ENCODE measurements at places on chromosomes 4 and X.

GRCh38 chr4:96652158-96652557 is 812.3 kb downstream of the PDHA2 start:
- no peak for DNase-seq

- DNase-seq = no peak
Observed at GRCh38 chr4:121936101-121936500, 15.8 kb downstream of the TRPC3 start.

GRCh38 chr4:149493492-149493891 is 322.2 kb downstream of the IQCM start:
- no peak for DNase-seq

DNA sequence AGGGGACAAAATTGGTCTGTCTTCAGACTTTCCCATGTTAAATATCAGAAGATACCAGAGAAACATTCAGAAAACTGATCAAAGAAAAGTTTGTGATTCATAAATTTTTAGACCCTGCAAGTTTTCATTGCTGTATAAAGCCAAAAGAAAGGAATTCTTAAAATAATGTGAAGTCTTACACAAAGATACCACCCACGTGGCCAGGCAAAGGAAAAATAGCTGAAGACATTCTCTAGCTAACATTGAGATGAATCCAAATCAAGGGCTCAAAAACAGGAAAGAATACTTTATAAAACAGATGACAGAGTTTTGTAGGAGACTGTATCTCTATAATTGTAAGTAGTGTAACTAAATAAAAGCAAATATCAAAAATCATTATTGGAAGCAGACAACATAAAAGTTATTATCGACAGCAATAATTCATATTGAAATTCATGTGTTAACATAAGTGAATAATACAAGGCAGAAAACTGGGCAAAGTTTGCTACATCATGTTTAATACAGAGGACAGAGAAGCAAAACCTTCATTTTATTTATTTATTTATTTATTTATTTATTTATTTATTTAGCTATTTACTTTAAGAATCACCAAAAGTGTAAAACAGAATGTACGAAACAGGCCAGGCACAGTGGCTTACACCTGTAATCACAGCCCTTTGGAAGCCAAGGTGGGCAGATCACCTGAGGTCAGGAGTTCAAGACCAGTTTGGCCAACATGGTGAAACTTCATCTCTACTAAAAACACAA is 204.6 kb upstream of the SLIT2 start:
- DNase-seq = no peak

- no peak for DNase-seq
Observed at GRCh38 chr4:153748378-153748777, 11.4 kb downstream of the RNF175 start.

DNA sequence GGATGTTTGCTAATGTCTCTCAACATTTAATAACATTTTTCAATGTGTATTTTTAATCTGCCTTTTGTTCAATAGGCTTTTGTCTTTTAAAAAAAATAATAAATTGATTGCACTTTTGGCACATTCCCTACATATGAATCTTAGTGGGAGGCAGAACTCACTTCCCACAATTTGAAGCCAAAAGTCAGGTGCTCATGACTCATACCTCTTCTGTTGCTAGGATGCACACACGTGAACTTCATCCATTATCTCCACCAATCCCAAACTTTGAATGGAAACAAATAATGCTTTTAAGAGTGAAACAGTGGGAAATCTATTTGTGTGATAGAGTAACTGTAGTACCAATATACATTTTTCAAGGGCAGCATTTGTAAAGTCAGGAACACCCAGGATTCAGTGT is 260.5 kb downstream of the IQCM start:
- DNase-seq = no peak

DNA sequence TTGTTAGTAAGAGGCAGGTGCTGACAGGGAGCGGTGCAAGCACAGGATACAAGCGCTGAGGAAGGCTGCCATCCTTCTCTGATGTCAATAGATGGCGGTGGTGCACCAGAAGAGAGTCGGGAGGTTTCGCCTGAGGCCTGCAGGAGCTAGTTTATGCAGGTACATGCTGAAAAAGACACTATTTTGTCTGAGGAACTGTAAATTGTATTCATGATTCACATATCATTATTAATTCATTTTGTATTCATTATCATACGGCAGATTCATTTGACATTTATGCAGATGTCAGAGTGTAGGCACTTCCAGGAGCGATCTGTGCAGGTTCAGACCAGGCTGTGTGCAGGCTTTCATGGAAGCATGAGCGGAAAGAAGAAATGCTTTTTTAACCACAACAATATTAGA is 824.0 kb downstream of the STIM2 start:
- DNase-seq = no peak

DNA sequence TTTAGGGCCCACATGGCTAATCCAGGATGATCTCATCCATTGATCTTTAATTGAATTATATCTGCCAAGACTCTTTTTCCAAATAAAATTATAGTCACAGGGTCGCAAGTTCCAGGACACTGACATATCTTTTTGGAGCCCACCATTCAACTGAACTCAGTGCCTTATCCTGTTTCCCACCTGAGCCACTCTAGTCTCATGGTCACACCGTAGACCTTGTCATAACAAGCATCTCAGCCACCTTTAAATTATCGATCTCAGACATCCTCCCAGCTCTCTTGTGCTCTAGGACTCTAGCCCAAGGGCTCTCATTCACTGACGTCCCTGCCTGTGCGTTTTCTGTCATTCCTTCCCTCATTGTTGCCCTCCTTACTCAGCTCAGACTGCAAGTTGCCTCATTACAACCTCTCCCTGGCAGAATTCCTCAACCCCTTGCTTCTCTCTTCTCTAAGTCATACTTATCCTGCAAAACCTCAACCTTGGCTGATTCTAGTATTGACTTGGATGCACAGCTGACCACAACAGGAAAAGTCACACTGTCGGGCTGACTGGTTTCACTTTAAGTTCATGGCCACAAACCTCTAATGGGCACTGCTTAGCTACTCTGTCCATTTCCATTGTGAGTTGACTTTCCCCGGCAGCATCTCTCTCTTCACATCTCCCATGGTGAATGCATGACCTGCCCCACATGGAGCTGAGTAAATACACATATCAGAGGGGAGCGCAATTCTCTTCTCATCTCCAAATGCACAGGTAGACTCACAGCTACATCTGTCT is 91.0 kb upstream of the TRIM2 start:
- DNase-seq = no peak

DNA sequence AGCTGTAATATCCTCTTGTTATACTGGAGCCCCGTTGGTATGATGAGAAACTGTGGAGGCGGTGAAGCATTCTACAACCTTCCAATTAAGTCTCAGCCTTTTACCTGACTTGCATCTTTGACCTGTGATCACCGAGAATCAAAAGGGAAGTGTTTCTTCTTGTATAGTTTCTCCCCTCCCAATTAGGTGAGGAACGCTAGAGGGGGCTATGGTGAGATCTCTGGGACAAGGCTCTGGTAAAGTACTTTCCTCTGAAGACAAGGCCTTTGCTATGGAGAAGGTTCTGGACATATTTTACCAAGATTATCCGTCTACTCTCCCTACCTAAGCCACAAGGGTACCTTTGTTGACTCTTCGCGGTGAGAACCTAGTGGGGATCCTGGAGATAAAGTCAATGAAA is 111.3 kb downstream of the CBLL2 start:
- no peak for DNase-seq

GRCh38 chr4:105461221-105461620 is 12.6 kb downstream of the PPA2 start:
- DNase-seq = no peak

GRCh38 chr4:122826553-122827257 is at the start of gene FGF2:
Gene FGF2 (plus strand): TSS chr4:122826831. CDS start chr4:122827175, 344 bp downstream.
- DNase-seq = no peak

DNA sequence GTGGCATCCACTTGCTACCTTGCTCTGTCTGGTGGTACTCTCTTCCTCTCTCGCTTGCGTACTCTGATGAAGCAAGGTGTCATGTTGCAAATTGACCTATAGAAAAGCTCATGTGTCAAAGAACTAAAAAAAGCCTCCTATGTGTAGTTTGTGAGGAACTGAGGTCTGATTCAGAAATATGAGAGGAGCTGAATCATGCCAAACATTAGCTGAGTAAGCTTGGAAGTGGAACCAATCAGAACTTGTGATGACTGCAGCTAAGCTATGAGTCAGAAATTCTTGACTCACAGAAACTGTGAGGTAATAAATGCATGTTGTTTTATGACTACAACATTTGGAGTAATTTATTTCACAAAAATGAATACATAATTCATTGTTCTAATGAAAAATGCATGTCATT is 2138.8 kb downstream of the PCDH7 start:
- DNase-seq = no peak

DNA sequence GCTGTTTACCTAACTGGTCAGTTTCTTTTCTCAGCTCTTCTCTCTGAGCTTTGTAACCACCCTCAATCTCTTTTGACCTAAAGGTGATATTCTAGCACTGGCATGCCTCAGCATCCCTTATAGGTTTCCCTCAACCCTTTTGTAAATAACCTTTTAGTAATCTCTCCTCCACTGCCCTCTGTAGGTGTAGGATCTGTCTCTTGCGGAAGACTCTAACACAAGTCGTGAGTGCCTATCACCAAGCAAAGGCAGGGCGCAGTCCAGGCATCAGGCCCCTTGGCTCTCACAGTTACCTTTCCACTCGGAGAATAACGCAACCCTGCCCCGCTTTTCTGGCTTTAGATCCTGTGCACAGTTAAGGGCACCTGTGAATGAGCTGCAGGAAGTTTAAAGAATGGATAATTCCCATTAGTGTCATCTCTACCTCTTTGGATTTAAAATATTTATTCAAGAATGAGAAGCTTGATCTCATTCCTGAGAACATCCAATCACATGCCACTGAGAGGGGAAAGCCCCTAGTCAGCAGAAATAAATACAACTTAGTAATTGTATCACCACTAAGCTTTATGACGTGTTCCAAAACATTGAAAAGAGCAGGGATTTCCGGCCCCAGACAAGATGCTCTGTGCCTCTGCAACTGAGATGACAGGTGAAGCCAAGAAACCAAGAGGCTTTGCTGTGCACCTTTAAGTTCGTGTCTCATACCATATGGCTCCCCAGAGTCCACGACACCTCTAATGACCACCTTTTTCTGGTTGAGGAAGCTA is 58.8 kb downstream of the SPINK2 start:
- no peak for DNase-seq

DNA sequence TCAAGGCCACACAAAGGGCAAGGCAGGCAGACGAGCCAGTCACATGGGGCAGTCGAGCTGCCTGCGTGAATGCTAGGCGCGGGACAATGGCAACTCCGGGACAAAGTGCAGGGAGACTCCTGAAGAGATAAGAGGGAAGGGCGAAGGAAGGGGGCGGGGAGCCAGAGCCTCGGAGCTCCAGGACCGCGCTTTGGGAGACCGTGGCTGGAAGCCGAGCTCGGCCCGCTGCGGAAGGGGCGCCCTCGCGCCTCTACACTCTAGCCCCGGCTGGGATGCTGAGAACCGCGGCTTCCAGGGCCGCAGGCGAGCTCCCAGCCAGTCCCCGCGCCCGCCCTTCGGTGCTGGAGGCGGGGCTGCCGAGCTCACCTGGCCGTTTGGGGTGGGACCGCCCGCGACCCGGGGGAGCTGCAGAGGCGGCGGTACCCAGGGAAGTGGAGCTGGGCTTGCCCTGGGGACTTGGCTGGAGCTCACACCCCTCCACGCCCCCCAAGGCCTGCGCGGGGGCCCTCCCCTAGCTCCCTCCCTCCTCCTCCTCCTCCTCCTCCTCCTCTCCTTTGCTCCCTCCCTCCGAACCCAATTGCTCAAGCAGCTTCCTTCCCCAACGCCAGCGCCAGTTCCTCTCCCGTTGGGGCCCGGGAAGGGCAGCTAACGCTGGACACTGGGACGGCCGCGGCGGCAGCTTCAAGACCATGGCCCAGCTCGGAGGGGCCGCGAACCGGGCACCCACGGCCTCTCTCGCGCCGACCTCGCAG is at the start of gene SOWAHD:
TSS of gene SOWAHD (plus strand) at position 610 of the 752 bp plus-strand sequence. CDS start at position 690, 80 bp downstream.
- DNase-seq = no peak

Data from DMS 273 treated with DMSO at 0.1 percent for 48 hours (cell line).